ENCODE measurements at places on chromosomes 11 and 22.

DNA sequence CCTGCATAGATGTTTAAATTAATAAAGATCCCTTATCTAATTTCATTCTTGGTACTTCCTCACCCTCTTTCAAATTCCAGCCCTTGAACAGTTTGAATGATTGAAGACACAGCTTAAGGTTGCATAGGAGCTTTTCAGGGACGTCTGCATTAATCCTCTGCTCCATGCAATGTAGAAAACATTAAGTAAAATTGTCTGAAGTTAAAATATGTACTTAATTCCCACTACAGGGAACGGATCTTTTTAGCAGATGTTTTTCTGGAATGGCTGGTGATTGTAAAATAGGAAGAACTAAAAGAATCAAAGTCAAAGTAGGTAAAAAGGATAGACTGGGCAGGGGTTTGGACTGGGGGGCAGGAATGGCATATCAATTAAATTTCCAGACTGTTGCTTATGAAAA is 58.9 kb downstream of the ABTB2 start:
- DNase-seq = no peak

- DNase-seq = no peak
Measured at GRCh38 chr11:9489080-9489765, 28.4 kb downstream of the ZNF143 start.

DNA sequence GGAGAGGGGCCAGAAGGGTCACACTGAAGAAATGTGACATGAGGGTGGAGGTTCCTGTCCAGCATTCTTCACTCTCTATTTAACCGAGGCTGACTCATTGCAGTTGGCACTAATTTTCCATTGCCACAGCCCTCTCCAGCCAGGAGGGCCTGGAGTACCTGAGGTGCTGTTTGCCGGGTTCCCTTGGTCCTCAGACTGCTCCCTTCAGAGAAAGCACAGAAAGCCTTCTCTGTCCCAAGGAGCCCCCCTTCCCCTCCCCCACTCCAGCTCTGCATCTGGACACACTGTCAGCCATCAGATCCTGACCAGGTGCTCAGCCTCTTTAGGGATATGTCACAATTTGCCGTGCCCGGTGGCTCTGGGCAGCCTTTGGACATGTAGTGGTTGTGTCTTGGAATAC is 3.2 kb upstream of the C11orf91 start:
- DNase-seq = no peak

DNA sequence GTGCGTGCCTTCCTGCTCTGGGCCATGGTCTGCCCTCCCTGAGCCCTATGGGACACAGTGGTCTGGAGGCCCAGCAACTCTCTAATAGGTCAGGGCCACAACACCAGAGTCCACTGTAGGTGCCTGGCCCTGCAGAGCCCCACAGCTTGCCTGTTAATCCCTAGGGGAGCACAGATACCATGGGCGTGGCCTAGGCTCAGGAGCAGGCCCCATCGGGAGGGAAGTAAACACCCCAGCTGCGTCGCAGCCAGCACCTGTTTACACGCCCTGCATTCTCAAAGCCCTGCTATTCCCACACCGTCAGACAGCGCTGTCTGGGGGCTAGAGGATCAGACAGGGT is 2.5 kb downstream of the KCTD17 start:
- DNase-seq = no peak

DNA sequence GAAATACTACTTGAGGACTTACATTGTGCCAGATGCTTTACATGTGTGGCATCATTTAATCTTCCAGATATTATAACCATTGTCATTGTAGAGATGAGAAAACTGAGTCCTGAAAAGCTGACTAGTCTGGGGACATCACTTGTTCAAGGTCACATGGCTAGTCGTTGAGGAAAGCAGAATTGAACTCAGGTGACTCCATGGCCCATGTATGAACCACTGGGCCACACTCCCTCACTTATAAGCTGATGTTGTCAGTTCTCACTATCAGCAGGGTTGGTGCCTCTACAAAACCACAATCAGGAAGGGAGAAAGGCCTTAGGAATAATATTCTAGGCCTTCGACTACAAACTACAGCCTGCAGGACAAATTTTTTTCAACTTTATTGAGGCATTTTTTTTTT is 26.1 kb upstream of the ADA2 start:
- DNase-seq = no peak

- no peak for DNase-seq
Measured at GRCh38 chr22:36065462-36065774, 36.8 kb upstream of the RBFOX2 start.

DNA sequence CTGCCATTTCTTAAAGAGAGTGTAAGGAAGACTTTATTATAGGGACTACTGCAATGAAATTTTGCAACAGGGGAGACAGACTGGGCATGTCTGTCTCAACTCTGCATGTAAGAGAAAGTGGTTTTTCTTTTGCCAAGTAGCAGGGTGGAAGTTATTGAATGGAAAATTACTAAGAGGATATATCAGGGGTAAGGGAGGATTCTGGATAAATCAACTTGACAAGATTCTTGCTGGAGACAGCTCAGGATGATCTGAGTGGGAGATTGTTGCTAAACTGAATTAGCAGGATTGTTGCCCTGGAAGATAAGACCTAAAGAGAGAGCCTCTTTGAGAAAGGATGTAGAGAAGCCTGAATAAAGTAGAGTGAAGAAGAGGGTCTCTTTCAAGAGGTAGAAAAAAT is 145.8 kb downstream of the LUZP2 start:
- DNase-seq = no peak

Measured in coronary artery (tissue), 2 donors.